Stimulated activated CD4-positive, alpha-beta T cell treated with anti-CD3 and anti-CD28 coated beads, Interleukin-12 subunit alpha, Interleukin-12 subunit beta, amount 100 ng/mL, for 24 hours (primary cell): ENCODE measurements at places on chromosomes 4 and X.

DNA sequence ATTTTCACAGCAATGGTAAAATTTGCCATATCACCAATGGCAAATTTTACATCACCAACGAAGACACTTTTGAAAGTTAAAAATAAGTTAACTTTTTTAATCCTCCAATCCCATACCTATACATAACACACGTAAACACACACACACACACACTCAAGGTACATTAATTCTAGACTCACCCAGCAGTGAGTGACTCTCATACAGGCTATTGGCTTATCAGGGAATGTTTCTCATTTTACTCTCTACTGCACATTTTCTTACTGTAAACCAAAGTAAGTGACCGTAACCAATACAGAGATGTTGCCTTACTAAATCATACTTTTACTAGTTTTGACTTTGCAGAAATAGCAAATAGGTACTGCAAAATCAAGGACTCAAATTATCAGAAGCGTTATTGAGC, 2.3 kb downstream of the VEGFC start:
- DNase-seq, result no peak

GRCh38 chr4:98921292-98921691, 7.6 kb downstream of the EIF4E start:
- DNase-seq, result no peak

DNA sequence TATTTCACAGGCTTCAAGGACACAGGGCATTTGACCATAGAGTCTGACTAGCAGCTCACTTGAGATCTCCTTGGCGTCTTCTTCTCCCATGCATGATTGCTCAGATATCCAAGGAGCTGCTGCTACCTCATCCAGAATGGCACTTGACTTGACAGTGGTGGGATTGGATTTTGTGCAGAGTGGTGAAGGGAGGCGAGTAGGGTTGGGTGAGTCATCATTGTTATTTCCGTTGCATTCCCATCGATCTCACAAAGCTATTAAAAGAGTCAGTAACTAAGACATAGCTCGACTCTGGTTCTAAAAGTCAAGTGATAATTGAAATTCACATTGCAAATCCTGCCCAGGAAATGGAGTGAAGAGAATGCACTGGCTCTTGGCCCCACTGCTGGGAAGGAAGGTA, 27.7 kb downstream of the NHSL2 start:
- no peak for DNase-seq

- no peak for DNase-seq
Measured at GRCh38 chrX:22202251-22202650, 70.5 kb upstream of the CBLL2 start.

GRCh38 chr4:56799824-56800756, 21.4 kb downstream of the SPINK2 start:
- DNase-seq, result peak; percentile 71

DNA sequence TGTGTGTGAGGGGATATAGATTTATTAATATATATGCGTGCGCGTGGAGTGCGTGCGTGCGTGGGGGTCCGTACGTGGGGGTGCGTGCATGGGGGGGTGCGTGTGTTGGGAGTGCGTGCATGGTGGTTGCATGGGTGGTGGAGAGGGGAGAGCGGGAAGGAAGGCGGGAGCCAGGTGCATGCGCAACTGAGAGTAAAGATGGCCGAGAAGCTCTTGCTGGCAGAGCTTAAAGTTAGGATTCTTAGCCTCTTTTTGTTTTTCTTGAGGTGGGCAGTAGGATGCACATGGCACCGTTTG, 45.8 kb downstream of the TEX13B start:
- DNase-seq, result no peak

DNA sequence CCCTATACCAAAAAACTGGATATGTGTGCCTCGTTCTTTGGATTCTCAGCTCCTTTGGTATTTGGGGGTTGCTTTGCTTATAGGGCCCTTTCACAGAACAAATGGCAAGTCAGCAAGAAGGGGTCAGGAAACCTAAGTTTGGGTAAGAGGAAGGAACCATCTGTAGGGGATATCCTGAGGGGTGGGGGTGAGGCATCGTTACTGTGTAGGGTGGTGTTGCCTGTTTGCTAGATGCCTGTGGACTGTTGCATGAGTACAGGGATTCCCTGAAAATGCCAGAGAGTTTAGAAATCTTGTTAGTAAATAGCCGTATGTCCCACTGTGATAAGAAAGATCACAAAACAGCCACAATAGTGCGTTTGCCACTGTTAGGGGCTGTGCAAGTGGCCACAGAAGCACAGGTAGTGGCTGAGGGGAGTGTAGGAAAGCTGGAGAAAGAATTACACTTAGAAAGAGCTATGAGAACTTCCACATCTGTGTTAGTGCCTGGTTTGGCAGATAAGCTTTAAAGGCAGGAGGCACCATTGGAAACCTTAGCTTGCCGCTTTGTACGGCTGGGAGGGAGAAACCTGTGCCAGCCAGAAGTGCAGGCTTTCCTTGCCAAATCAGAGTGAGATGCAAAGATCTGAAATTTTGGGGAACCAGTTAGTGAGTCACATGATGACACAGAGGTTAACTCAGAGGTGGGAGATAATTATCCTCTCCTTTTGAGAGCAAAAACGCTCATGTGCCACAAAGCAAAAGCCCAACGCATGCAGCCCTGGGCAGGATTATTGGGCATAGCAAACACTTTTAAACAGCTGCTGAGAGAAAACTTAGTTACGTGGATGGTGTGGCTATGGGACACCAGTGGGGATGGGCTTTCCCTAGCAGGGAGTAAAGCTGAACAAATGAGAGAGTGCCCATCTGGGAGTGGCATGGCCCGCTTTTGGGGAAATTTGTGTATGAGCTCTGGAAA, 343.7 kb downstream of the ARAP2 start:
- DNase-seq, result no peak

GRCh38 chr4:4770610-4771009, 88.9 kb upstream of the MSX1 start:
- no peak for DNase-seq

DNA sequence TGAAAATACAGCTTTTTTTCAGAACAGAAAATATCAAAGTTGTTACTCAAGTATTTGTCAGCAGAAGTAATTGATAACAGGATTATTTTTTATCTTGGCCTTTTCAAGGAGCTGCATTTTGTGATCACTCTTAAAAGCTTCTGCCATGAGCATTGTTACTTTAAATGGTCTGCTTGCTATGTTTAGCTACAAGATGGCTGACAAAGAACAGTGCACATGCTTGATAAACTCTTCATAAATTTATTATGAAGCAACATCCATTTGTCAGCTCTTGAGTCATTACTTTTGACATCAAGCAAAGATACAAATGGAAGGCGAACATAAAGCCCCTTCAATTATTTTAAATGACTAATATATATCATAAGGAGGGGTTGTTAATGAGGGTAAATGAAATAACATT, 205.4 kb upstream of the RPS6KA3 start:
- DNase-seq, result no peak

DNA sequence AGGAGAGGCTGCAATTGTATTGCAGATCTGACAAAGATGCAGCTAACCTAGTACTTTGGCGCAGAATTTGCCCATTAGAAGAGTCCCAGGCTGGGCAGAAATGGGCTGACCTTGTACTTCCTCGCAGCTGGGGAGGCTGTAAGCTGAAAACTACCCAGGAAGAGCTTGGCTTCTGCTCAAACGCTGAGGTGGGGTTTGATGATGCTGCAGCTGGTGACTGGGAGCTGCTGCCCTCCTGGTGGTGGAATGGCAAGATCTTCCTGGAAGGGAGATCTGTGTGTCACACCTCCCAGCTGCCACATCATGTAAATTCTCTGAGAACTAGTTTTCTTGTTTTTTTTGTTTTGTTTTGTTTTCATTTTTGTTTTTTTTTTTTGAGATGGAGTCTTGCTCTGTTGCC, 17.4 kb downstream of the CCNG2 start:
- DNase-seq, result no peak

DNA sequence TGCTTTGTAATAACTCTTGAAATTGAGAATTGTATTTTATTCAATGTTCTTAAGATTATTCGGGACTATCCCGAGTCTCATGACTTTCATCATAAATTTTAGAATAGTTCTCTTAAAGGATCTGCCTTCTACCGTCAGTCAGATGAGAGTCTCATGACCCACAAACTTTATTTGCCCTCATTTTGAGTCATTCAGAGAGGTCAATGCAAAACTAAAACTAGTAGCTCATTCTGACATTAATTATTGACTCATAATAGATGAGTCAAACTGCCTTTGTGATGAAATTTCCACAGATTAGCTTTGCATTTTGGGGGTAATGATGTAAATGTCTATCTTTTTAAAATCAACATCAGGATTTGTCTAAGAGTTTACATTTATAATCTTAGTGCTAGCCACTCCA, 1527.3 kb downstream of the TECRL start:
- DNase-seq, result no peak

- no peak for DNase-seq
Measured at GRCh38 chr4:145735827-145736226, 55.9 kb downstream of the C4orf51 start.

DNA sequence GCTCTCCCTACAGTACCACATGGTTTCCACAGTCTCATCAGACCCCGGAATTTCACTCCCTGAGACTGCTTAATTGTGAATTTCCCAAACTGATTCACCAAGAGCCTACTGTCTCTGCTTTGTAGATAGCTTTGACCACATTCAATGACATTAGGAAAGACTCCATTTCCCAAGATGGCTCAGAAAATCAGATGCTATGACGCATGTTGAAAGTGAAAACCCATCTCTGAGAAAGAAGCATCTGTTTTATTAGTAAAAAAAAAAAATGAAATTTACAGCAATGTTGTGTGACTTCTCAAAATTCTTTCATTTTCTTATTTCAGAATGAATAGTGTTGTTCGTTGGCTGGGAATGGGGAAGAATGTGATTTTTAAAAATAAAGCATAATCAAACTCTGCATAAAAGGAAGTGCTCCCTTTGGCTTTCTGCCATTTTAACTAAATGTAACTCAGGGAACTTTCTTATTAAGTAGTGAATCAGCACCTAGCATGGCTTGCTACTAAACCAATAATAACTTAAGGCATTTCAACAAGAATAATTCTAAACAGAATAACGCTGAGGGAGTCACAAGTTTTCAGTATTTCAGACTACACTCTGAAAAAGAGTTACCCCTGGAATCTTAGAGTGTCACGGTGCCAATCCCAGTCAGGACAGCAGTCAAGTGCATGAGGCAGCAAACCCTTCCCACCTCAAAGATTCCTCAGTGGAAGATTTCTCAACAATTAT, 97.4 kb upstream of the MYOZ2 start:
- no peak for DNase-seq

DNA sequence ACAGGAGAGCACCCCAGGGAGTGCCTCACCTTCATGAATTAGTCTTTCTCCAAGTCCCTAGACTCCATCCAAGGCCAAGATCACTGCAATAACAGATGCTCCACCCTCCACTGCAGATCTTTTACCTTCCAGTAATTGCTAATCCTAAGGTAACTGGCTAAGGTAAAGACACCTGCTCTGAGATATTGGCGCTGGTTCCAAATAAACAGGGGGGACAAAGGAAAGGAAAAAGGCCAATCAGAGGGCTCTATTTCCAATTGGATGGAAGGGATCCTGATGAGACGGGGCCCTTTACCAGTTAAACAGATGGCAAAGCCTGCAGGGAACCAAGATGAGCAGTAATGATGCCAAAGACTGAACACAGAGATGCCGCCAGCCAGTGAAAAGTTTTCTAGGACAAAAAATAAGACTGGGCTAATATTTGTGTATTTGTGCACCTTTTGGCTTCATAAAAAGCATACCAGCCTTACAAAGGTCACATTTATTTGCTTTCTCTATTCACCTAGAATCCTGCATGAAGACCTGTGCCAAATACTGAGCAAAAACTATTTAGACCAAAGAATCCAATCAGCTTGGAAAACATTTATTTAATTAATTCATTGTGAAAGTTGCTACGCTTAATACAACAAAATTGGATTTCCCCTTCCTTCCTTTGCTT, 148.5 kb downstream of the PPP3CA start:
- no peak for DNase-seq

- no peak for DNase-seq
Measured at GRCh38 chr4:160184884-160185283, 1082.0 kb downstream of the RAPGEF2 start.

DNA sequence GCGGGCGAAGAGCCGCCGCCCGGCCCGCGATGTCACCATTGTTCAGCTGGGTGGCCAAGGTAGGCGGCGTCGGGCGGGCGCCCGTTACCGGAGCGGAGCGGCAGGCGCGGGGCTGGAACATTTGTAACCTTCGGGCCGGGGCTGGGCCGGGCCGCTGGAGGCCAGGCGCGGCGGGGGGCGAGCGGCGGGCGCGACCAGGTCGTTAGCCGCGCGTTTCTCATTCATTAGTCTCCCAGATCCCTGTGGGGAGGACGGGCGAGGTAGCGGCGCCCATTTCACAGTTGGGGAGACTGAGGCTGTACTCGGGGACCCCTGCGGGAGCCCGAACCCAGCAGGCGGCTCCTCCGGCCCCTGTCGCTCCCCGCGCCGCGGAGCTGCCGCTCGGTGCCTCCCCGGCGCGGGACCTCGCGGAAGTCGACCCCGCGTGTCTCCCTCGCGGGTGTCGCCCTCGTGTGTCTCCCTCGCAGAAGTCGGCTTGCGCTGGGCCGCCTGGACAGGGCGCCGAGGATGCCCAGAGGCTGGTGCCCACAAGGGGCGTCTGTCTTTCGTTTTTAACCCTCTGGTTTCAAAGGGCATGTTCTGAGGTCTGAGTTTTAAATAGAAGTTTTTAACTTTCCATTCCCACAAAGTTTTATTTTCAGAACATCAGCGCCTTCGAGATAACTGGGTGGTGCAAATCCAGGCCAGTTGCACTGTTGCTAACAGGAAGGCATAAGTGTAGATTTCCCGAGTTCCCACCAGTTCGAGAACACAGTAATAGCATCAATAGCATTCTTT, 17.5 kb downstream of the PTTG2 start:
- DNase-seq, result peak; percentile 53

GRCh38 chr4:106266201-106266600, 49.8 kb downstream of the TBCK start:
- no peak for DNase-seq

DNA sequence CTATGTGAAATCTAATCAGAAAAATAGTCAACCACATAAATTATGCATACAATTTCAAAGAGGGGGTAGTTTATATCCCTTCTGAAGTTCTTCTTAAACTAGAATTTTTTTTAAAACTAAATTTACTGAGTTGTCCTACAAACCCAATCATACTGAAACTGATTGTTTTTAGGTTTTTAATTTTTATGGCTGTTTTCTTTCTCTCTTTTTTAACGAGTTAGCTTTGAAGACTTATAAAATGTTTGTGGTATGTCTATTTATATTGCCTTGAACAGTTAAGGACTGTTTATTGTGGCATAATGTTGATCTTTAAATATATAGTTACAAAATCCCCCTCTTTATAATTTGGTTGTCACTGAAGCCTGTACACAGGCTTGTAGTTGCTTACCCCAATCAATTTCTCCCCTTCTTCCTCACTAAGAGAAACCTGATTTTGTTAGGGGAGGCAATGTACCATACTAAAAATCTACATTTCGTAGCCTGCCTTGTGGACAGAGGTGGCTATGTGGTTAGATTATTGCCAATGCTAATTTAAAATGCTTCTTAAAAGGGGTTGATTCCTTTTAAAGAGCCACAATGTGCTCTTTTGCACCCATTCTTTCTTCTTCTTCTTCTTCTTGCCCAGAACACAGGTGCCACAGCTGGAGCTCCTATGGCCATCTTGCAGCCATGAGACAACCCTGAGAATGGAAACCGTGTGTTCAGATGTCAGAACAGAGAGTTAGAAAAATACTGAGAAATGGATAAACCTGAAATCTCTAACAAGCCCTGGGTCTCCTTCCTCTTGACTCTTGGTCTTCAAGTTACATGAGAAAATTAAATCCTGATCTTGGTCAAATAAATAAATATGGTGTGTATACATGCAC, 102.7 kb upstream of the ZNF827 start:
- DNase-seq, result no peak

GRCh38 chrX:358651-359143, 28.0 kb downstream of the PPP2R3B start:
- DNase-seq, result no peak

- DNase-seq, result no peak
Measured at GRCh38 chrX:153500676-153501280, 6.0 kb downstream of the BGN start.

GRCh38 chr4:102308032-102308799, 37.1 kb downstream of the SLC39A8 start:
- DNase-seq, result no peak
